ENCODE measurements at places on chromosomes 6 and 20.

DNA sequence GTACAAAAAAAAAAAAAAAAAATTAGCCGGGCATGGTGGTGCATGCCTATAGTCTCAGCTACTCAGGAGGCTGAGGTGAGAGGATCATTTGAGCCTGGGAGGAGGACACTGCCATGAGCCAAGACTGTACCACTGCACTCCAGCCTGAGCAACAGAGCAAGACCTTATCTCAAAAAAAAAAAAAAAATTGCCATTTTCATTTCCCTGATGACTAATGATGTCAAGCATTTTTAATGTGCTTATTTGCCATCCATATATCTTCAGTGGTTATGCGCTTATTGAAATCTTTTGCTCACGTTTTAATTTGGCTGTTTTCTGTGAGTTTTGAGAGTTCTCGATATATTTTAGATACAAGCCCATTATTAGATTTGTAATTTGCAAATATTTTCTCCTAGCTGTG is 46.7 kb downstream of the PFDN4 start:
- no peak for DNase-seq

DNA sequence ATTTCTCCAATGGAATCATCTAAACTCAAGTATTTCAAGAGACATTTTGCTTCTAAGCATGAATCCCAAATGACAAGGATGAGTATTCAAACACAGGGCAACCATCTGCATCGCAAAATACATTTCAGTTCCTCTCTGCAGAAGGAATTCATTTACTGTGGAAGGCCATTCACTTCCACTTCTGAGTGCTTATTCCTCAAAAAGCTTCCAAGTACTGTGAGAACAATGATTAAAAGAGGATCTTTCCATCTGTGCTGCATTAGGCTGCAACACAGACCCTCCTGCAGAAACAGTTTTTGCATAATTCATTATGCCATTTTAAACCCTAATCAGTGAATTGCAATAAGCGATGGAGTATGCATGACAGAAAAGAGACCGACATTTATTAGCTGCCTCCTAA is 52.5 kb downstream of the ARHGAP18 start:
- DNase-seq, result no peak

DNA sequence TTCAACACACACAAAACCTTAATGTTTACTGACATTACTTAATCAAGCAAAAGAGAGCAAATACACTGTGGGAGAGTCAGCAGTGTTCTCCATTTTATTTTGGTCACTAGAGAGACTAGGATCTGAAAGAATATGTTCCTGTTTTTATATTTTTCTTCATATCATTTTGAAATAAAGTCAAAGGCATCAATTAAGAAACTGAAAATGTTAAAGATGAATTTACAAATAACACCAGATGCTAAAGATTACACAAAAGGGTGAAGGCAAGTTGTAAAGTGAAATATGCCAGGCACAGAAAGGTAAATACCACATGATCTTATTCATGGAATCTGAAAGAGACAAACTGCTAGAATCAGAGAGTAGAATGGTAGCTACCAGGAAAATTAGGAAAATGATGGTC is 60.3 kb upstream of the FABP7 start:
- DNase-seq, result no peak

GRCh38 chr6:38974389-38975151 is 74.0 kb upstream of the GLP1R start:
- no peak for DNase-seq

DNA sequence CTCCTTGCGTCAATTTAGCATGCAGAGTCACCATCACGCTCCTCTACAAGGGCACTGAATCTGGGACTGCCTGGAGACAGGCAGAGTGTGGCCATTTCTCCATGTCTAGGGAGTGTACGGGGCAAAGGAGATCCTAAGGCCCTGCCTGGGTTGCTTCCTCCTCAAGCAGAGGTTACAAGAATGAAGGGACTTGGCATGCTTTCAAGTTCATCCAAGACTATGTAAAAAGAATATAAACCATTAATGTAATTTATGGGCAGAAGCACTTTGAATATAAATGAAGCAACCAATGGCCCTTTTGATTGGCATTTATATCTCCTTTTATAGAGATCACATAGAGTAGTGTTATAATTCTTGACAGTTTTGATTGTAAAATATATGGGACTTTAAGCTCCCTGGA is 137.5 kb downstream of the BTBD3 start:
- DNase-seq, result no peak
